WTC11 (cell line): ENCODE measurements at places on chromosomes 12 and 14.

DNA sequence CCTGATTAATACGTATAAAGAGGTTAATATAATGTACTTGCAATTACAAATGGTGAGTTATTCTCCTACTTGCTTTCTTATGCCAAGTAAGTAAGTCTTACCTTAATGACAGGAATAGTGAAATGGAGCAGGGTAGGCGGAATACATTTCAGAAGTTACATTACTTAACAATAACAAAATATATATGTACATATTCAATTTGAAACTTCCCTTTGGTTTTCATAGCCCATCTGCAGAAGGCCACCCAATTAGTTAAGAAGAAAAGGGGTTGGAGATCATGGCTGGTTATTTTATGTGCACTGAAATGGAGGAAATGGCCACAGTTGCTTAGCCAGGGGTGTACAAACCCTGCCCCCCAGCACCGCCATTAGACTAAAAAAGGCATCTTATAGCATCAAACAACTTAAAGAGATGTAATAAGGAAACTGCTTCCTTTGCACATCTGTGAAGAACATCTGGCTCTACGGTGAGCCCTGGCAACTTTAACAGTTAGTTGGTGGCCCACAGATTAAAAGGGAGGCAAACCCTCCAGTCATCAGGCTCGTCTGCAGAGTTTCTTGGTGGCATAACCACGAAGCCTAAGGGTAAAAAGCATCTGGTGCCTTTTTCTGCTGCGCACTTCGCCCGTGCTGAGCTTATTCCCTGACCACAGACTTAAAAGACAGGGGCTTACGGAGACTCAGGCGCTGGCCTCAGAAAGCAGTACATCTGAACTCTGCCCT, 38.8 kb upstream of the DACT1 start:
- DNase-seq = no peak

GRCh38 chr12:96401076-96401871, 1.0 kb upstream of the CDK17 start:
- no peak for DNase-seq

GRCh38 chr12:8047842-8048241, 15.3 kb downstream of the FOXJ2 start:
- DNase-seq = no peak

GRCh38 chr14:77275601-77276017, 4.6 kb upstream of the NGB start:
- DNase-seq = no peak

DNA sequence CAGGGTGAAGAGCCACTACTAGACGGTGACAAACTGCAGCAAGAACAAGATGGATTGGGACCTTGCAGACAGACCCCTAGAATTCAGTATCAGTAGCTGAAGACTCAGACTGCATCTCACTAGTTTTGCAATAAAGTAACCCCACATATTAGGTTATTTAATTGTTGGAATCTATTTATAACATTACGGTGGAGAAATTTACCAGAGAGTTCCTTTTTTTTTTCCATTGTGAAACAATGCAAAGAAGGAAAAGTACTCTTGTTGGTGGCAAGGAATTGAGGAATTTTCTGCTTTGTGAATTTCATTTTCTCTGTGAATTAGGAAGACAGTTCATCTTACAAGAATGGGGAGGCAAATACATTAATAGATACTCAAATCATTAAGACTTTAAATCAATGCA, 185.7 kb upstream of the PPFIA2 start:
- no peak for DNase-seq

DNA sequence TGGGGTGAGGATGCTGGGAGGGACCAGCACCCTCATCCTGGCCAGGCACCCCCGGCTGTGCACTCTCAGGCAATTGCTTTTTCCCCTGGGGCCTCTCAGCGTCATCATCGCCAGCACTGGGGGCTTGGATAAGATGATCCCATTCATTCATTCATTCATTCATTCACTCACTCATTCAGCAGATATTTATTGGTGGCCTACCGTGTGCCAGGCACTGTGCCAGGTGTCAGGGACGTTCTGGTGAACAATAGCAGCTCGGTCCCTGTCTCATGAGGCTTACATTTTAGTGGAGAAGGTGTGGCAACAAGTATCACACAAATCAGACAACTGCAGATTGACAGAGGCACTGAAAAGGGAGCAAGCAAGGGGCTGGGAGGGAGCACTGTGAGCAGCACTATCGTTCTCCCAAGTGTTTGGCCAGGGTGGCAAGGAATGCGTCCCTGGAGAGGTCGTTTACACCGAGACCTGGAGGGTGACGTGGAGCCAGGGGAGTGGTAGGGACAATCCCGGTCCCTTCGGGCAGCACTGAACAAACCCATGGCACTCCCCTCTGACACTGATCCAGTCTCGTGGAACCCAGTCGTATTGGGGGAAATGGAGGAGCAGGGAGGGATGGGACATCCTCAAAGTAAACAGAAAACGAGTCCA, 124.1 kb downstream of the PAPOLA start:
- DNase-seq = no peak
